ENCODE measurements at places on chromosomes 11 and 22.

DNA sequence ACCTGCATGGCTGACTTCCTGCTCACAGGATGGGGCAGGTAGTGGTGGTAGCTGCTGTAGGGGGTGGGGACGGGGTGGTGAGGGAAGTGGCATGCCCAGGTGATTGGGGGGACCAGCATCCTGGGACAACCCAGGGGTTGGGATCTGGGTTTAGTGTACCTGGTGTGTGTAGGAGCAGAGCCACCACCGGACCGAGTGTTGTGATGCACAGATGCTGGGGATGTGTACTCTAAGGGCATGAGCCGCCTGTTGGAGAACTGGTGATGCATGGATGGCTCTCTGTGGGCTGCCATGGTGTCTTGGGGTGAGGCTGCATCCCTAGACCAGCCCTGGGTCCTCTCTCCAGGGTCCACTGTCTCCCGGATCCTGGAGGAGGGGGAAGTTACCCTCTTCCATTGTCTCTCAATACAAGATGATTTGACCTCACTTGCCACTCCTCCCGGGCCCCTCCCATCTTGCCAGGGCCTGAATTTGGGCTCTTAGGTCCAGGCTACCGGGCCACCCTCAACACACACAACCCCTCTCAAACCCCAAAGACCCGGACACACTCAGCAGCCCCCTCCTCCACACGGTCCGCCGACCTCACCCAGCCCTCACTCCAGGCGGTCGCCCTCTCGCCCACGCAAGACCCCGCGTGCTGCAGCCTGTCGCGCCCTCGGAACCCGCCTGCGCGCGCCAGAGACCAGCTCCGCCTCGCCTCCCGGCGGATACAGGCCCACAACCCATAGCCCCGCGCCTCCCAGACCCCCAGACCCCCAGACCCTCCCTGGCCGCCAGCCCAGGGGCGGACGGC, 619 bp downstream of the LRRC75B start:
- no peak for DNase-seq

DNA sequence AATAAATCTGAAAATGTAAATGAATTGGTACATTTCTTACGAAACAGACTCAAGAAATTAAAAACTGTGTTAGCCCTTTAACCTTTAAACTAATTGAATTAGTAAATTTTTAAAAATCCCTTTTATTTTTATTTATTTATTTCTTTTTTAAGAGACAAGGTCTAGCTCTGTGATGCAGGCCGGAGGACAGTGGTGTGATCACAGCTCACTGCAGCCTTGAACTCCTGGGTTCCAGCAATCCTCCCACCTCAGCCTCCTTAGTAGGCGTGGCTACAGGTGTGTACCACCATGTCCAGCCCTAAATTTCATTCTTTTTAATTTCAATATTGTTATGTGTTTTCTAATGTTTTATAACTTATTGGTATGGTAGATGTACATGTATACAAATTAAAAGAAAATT, 72.6 kb downstream of the MYEOV start:
- DNase-seq: no peak

DNA sequence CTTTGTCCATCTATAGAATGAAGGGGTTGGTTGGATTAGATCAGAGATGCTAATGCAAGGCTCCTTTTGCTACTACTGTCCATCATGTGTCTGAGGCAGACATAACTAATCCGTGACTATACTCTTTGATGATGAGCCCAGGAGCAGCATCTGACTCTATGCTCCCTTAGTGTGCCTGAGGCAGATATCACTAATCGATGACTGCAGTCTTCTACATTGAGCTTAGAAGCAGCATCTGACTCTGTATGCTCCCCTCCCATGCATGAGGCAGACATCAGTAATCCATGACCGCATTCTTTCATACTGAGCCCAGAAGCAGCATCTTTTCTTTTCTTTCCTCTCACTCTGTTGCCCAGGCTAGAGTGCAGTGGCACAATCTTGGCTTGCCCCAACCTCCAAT, 4.2 kb downstream of the TCN2 start:
- no peak for DNase-seq

DNA sequence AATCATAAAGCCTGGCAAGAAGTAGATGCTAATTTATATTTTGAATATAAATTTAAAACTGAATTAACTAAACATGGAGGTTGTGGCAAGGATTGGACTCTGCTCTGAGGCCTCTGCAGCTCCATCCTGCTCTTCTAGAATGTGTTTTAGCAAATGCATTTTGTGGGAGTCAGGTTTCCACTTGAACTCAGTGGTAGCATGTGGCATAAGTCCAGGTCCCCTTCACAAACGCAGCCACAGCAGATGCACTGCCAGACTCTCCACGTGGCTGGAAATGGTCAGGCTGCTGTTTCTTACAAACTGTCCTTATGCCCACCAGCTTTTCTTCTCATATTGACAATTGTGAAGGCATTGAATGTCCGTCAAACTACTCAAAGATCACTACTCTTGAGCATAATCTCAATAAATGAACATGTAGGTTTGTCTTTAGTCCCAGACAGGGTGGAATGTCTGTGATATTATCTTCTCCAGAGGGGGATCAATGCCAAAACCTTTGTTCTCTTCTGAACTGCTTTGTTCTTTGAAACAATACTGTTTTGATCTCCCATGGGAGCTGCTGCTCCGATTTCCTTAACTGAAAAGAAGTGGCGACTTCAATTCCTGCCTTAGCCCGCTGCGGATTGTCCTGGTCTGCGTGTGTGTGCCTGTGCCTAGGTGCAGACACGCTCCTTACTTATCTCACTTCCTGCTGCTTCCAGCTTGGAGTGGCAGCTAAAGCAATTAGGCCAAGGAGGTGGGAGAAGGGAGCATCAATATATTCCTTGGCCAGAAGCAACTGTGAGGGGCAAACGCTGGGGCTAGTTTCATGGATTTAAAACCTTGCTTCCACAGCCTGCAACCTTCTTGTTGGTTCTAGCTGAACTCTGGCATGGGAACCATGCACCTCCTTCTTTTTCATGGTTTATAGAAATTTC, 24.2 kb downstream of the EIF4G2 start:
- peak; percentile 65 for DNase-seq

GRCh38 chr11:79342686-79343085, 98.1 kb downstream of the TENM4 start:
- DNase-seq: no peak

- DNase-seq: no peak
Measured at GRCh38 chr11:10023212-10023611, 270.8 kb downstream of the SBF2 start.

DNA sequence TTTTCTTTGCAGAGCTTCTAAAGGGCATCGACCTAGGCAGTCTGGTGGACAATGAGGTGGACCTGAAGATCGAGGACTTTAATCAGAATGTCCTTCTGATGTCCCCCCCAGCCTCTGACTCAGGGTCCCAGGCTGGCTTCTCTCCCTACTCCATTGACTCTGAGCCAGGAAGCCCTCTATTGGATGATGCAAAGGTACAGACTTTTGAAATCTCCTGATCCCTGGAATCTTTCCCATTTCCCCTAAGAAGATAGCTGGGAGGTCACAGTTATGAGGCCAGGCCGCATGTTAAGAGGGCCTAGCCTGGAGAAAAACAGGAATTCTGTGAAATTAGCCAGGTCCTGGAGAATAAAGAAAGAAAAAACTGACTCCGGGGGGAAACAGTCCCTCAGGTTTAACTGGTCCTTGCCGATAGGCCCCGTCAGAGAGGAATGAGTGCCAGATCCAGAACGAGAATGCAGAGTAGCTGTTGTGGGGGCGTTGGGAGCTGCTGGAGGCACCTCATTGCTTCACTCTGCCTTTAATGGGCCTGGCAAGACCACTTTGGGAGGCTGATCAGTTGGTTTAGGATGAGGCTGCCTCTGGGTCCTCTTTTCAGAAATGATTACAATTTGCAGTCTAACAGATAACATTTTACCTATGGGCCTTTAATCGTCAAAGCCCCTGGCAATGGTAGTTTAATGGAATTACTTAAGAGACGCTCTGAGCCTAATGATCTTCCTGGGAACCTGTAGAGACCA, 39.2 kb downstream of the SHISA8 start:
- DNase-seq: no peak

DNA sequence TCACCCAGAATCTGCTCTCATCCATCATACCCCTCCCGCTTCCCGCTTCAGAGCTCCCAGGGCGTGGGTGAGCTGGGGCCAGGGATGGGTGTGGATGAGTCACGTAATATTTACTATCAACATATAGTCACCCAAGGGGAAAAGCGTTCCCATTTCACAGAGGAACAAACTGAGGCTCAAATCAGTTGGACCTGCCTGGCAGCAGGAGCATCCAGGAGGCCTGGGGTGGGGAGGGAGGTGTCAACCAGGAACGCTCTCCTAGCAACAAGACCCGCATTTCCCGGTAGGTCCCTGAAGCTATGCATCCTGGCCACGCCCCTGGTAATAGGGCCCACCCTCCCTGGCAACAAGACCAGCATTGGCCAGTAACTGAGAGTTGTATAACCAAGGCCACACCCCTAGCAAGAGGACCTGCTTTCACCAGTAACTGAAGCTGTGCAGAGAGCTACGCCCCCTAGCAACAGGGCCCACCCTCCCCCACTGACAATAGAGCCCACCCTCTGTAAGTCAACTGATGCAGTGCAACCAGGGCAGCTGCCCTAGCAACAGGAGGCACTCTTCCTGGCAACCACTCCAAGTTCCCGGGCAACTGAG, 32.7 kb upstream of the TXNRD2 start:
- peak; percentile 53 for DNase-seq

GRCh38 chr11:118746988-118747585, 43.9 kb downstream of the DDX6 start:
- DNase-seq: no peak

DNA sequence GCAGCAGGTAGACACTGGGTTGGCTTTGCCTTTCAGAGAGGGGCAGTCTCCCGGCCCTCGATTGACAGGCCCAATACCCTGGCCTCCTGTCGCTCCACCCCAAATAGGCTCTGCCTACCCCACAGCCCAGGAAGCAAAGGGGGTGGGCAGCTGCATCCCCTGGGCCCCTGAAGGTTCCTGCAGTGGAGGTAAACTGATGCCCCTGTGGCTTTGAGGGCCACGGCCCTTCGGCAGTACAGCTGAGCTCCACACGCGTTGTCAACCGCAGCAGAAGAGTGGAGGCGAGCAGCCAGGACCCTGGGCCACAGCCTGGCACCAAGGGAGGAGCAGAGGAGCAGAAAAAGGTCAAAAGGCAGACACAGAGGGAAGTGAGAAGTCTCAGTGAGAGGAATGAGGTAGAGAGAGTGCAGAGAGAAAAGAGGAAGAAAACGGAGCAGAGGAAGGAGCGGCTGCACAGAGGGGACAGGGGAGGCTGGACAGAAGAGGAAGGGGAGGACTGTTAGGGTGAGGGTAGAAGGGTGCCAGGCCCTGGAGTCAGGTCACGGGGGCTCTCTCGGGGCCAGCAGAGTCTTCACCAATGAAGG, 64.0 kb downstream of the SLC22A12 start:
- no peak for DNase-seq

DNA sequence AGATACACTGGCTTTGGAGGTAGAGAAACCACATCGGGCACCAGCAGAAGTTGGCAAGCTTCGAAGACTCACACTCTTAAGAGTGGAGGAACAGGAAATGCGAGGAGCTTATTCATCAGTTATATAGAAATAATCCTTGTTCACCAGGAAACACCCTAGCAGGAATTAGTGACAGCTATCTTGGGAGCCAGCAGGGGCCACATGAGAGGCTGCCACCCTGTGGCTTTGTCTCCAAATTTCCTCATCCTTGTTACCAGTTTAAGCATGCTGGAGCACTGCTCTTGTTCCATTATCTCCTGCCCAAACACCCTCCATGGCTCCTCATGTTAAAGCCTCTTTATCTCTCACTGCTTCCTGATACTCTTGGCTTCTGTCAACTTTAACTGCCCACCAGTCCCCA, 131.0 kb downstream of the PLEKHA7 start:
- no peak for DNase-seq

DNA sequence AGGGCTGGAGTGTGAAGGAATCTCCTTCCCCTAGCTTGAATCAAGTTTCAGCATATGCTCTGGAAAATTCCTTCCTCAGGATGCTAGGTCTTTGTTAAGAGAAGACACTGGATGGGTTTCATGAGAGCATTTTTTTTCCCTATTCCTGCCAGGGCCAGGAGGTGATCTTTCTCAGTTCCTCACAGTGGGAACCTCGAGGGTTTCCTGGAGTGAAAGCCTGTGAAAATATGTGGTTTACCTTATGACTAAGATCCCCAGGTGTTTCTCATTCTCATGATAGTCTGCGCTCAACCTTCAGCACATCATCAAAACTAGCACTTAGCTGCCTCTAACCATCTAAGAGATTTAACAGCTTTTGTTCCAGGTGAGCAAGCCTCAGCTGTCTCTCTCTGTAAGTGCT, 985.3 kb upstream of the FAT3 start:
- no peak for DNase-seq

Measured in NCI-H187 treated with DMSO at 0.1 percent for 48 hours (cell line).